Prostate gland (tissue), 2 donors: ENCODE measurements at places on chromosomes 2 and 18. TPM values are rescaled to one million over a fixed set of nuclear protein-coding genes. Genes with fewer than 3 reads are reported as not detected.

DNA sequence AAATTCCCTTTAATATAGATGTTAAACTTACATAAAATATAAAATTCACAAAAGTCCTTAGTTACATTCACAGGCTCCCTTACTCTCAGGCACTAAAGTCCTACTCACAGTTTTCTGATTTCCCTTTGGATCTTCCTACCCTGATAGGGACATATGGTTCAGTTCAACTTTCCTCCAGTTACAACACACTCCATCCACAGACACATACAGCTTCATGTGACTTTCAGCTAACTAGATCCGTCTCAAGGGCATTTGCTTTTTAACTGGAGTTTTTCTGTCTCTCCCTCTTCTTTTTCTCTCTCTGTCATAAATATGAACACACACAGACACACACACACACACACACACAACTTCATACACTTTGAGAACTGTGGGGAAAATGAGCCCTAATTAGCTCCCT lies 419.2 kb downstream of the LRP1B start:
- no peak overlapping the region for H3K27ac ChIP-seq
- no peaks in the 10 kb centered on the region for H3K27me3 ChIP-seq
- DNase-seq: no peak
- H3K4me1 ChIP-seq: no peaks in the 10 kb centered on the region
- H3K36me3 ChIP-seq: no peaks in the 10 kb centered on the region

- H3K4me1 ChIP-seq: no peaks in the 10 kb centered on the region
- no peak overlapping the region for H3K27ac ChIP-seq
- H3K36me3 ChIP-seq: no peaks in the 10 kb centered on the region
- no peak for DNase-seq
- no peak overlapping the region for H3K4me3 ChIP-seq
Measured at GRCh38 chr2:144983107-144983506, 463.2 kb upstream of the ZEB2 start.

DNA sequence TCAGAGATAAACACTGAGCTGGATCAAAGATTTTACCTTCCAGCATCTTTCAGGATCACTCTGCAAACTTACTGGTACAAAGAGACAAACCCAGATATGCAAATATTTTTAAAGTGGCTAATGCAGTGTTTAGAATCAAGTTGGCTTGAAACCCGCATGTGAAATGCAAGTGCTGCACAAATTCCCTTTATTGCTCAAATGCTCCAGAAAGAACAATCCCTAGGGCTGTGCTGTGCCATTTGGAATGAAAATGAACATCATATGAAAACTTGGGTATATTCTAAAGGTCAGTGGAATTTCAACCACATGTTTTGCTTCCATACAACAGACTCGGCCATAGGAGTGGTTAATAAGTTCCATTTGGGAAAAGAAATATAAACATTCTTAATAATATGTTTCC lies 139.1 kb downstream of the VWC2L start:
- H3K4me1 ChIP-seq: no peaks in the 10 kb centered on the region
- H3K27me3 ChIP-seq: no peaks in the 10 kb centered on the region
- DNase-seq: no peak

- H3K4me1 ChIP-seq: no peaks in the 10 kb centered on the region
- no peak for DNase-seq
- H3K4me3 ChIP-seq: no peak overlapping the region
- no peaks in the 10 kb centered on the region for H3K27me3 ChIP-seq
Measured at GRCh38 chr18:26908906-26909305, 43.4 kb upstream of the AQP4 start.

- DNase-seq: no peak
- H3K27ac ChIP-seq: no peak overlapping the region
- H3K27me3 ChIP-seq: no peaks in the 10 kb centered on the region
- no peaks in the 10 kb centered on the region for H3K4me1 ChIP-seq
- no peaks in the 10 kb centered on the region for H3K36me3 ChIP-seq
Measured at GRCh38 chr18:68642003-68642402, 72.9 kb downstream of the TMX3 start.

DNA sequence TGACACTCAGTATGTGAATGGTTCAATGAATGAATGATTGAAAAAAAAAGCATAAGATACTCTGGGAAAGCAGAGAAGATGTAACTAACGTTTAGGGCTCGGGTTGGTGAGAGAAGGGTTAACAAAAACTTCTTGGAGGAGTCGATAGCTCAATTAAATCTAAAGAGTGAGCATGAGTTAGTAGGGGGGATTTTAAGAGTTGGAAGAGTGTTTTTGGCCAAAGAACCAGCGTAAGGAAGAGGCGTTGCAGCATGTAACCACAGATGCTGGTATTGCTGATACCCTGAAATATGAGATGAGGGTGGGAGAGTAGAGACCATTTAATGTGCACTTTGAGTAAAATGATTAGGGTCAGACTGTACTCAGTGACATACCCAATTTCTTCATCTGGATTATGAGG lies 14.5 kb downstream of the ARHGAP28 start:
- H3K27me3 ChIP-seq: no peaks in the 10 kb centered on the region
- H3K27ac ChIP-seq: no peak overlapping the region
- peaks cover 4% of the 10 kb centered on the region for H3K4me1 ChIP-seq
- no peak overlapping the region for H3K4me3 ChIP-seq
- DNase-seq: no peak

GRCh38 chr2:164510895-164511294 lies 110.4 kb downstream of the GRB14 start:
- no peaks in the 10 kb centered on the region for H3K36me3 ChIP-seq
- no peaks in the 10 kb centered on the region for H3K27me3 ChIP-seq
- DNase-seq: no peak
- no peak overlapping the region for H3K27ac ChIP-seq
- H3K4me1 ChIP-seq: no peaks in the 10 kb centered on the region

GRCh38 chr18:23883277-23883790 lies 131.2 kb upstream of the TTC39C start:
- peaks cover 5% of the 10 kb centered on the region for H3K4me1 ChIP-seq
- H3K4me3 ChIP-seq: no peak overlapping the region
- peak overlapping the region; percentile 87 for H3K27ac ChIP-seq
- no peaks in the 10 kb centered on the region for H3K27me3 ChIP-seq
- no peaks in the 10 kb centered on the region for H3K36me3 ChIP-seq
- peak; percentile 85 for DNase-seq

DNA sequence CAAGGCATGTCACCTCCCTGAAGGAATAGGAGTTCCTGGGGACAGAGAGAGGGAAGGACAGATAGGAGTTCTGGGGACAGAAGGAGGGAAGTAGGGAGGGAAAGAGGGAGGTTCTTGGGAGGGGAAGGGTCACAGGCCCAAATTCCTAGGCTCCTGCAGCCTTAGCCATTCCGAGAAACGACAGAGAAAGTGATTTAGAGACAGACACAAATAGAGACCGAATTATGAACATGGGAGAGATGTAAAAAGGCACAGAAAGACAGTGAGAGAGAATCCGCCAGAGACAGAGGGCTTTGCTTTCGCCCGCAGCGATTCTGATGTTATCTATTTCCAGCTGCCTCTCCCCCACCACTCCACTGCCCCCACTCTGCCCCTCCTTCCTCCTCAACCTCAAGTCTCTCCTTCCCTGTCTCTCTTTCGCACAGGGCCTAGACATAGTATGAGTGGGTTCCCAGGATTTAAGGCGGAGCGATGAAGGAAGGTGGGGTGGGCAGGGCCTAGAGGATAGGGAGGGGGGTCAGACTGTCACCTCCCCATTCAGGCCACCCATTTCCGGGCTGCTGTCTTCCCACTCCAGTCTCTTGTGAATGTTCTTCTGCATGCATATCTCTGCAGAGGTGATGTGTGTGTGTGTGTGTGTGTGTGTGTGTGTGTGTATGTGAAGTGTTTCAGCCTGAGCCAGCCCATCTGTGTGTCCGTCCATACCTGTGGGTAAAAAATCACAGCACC lies 3.3 kb upstream of the WNT6 start:
- H3K36me3 ChIP-seq: no peaks in the 10 kb centered on the region
- H3K4me3 ChIP-seq: no peak overlapping the region
- no peaks in the 10 kb centered on the region for H3K27me3 ChIP-seq
- H3K27ac ChIP-seq: no peak overlapping the region
- DNase-seq: no peak
- no peaks in the 10 kb centered on the region for H3K4me1 ChIP-seq

DNA sequence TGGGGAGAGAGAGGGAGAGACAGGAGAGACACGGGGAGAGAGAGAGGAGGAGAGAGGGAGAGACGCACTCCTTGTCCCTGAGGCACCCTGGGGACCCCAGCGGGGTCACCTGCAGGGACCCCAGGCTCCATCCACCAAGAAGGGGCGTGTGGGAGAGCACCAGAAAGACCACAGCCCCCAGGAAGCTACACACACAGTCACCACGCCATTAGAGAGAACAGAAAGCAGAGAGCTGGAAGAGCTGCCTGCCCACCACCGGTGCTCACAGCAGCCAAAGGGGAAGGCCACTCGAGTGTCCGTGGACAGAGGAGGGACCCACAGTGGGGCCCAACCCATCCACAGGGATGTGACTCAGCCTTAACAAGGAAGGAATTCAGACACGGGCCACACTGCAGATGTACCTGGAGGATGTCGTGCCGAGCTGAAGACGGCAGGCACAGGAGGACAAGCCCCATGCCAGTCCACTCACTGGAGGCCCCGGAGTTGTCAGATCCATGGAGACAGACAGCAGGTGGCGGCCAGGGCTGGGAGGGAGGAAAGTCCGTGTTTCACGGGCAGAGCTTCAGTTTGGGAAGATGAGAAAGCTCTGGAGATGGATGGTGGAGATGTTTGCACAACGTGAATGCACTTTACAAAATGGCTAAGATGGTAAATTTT lies 11.5 kb upstream of the NFATC1 start:
- no peak for DNase-seq
- no peak overlapping the region for H3K27ac ChIP-seq
- H3K27me3 ChIP-seq: no peaks in the 10 kb centered on the region
- no peaks in the 10 kb centered on the region for H3K4me1 ChIP-seq

DNA sequence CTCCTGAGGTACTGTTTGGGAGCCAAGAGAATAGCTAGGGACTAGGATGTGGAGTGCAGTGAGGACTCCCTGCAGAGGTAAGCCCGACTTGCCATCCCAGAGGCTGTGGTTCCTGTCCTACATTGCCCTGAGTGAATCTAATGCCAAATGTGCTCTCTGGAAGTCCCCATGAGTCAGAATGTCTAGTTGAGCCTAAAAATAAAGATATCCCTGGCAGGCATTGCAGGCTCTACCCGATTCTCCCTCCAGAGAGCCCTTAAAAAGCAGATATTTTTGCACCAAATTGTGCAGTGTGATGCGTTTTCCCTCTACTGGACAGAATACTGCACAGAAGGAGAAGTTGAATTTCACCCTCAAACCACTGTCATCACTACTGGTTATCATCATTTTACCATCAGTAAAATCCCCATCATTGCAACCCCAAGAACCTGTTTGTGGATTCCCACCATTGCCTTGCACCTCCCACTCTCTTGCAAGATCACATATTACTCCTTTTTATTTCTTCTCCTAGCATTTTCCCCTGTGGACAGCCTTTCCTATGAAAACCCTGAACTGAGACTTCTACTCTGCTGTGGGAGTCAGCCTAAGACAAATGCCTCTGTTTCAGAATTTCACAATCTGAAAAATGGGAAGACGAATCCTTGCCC lies 98.0 kb downstream of the MARCHF4 start:
- DNase-seq: no peak
- H3K36me3 ChIP-seq: no peaks in the 10 kb centered on the region
- no peaks in the 10 kb centered on the region for H3K27me3 ChIP-seq
- H3K4me3 ChIP-seq: no peak overlapping the region
- H3K4me1 ChIP-seq: no peaks in the 10 kb centered on the region

GRCh38 chr2:226797989-226798421 lies 1.6 kb downstream of the IRS1 start:
- H3K27me3 ChIP-seq: no peaks in the 10 kb centered on the region
- H3K27ac ChIP-seq: peak overlapping the region; percentile 92
- H3K36me3 ChIP-seq: no peaks in the 10 kb centered on the region
- H3K4me3 ChIP-seq: peak overlapping the region; percentile 60

GRCh38 chr2:40809156-40809555 lies 357.3 kb upstream of the SLC8A1 start:
- no peaks in the 10 kb centered on the region for H3K27me3 ChIP-seq
- H3K4me1 ChIP-seq: no peaks in the 10 kb centered on the region
- no peaks in the 10 kb centered on the region for H3K36me3 ChIP-seq
- no peak for DNase-seq
- no peak overlapping the region for H3K4me3 ChIP-seq

DNA sequence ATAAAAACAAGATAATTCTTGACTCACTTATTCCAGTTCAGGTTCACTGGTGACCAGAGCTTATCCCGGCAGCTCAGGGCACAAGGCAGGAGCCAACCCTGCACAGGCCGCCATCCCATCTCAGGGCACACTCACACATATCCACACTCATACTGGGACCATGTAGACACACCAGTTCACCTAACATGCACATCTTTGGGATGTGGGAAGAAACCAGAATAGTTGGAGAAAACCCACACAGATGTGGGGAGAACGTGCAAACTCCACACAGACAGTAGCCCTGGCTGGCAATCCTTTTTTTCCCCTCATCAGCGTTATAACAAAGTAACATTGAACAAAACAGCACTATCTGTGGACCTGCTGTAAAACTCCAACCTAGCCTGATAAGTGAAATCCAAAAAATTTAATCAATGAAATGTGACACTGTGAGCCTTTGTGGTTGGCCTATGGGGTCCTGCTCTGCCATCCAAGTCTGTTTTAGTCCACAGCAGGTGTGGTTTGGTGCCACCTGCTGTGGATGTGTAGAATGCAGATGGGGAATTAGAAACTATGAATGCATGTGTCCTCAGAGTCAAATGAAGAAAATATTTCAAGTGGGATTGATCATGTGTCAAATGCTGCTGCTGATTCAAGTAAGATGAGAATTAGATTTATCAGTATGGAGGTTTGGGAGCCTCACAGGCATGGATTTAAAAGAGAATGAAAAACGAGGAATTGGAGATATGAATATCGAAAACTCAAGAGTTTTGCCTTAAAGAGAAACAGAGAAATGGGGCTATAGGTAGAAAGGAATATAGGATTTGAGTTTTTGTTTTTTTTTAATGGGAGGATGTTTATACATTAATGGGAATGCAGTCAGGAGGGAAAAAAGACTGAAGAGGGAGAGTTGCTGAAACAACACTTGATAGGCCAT lies 47.0 kb downstream of the UGP2 start:
- H3K27me3 ChIP-seq: no peaks in the 10 kb centered on the region
- no peak overlapping the region for H3K27ac ChIP-seq
- no peaks in the 10 kb centered on the region for H3K4me1 ChIP-seq
- DNase-seq: peak; percentile 31
- H3K4me3 ChIP-seq: no peak overlapping the region

- DNase-seq: no peak
- H3K27me3 ChIP-seq: no peaks in the 10 kb centered on the region
- no peak overlapping the region for H3K4me3 ChIP-seq
- peaks cover 14% of the 10 kb centered on the region for H3K4me1 ChIP-seq
- peak overlapping the region; percentile 68 for H3K27ac ChIP-seq
Measured at GRCh38 chr18:58308463-58308862, 264.4 kb downstream of the NEDD4L start.

The COL6A3 gene
- 26.9 TPM for total RNA-seq

The FAM228A gene
- 4.8 TPM for total RNA-seq

The LOXHD1 gene
- total RNA-seq: 1.4 TPM

The RBFA gene
- 31.6 TPM for total RNA-seq

The MC4R gene
- not detected for total RNA-seq

The CNDP1 gene
- total RNA-seq: not detected

The UGT1A8 gene
- not detected for total RNA-seq
